ENCODE measurements at places on chromosomes 12 and 14.

DNA sequence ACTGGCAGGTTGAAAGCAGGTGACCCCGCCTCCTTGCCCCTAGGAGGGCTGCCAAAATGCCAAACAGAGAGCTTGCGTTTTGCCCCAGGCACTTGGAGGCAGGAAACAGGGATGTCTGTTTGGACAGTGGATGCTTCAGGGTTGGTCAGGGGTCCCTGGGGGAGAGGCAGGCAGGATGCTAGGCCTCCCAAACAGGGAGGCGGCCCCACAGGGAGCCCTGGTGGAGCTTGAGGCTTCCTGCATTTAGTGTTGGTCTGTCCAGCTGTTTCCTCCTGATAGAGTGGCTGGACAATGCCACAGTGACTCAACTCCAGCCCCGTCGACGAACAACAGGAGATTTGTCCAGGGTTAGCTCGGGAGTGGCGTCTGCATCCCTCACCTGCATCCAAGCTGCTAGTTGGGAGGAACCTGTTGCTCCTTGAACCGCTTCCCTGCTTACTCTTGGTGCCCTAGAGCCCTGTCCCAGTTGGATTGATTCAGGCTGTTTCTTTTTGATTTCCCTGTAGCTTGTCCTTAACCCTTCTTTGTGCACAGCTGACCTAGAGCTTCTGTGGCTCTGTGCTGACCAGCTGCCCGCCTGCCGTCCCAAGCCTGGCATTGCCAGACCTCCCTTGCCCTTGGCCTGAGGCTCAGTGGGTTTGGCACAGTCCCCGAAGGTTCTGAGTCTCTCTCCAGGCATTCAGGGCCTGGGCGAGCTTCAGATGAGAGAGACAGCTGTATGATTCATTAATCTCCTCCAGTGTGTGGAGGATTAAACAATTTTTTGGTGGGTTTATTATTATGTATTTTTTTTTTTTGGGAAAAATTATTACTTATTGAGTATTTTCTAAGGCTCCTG, 45.9 kb downstream of the TSPAN9 start:
- no peak for DNase-seq

DNA sequence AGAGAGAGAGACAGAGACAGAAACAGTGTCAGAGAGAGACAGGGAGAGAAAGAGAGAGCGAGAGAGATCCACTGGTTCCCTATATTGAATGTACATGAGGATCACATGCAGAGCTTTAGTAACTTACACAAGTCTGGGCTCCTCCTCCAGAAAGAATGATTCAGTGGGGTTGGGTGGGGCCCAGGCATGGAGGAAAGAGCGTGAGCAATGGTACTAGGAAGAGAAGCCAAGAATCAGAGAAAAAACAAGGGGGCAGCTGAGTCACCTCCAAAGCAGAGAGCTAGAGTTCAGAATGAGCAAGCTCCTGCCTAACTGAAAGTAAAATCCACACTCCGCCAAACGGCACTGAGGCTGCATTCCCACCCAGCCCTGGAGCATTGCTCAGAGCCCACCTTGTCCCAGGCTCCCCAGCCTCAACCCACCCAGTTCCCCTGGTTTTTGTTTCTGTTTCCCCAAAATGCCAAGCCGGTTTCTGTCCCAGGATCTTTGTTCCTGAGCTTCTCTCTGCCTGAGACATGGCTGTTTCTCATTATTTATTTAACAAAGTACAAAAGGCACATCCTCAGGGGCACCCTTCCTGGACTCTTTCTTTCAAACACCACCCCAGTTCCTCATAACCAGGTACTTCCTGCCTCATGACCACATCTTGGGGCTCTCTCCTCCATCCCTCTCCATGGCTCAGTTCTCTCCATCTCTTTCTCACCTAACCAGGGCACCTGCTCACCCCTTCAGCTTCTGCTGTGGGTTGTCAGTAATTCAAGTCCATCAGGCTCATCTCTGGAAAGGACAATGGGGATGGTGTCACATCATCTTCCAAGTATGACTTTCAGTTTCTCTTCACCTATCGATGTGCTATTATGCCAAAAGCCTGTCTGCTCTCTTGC, 670.3 kb upstream of the TBX3 start:
- DNase-seq, result peak; percentile 21

- peak; percentile 84 for DNase-seq
Observed at GRCh38 chr12:9869307-9870161, at the start of gene CLEC2B. Gene CLEC2B (minus strand): TSS chr12:9869354.

GRCh38 chr12:88111074-88111652, 30.7 kb downstream of the CEP290 start:
- no peak for DNase-seq

DNA sequence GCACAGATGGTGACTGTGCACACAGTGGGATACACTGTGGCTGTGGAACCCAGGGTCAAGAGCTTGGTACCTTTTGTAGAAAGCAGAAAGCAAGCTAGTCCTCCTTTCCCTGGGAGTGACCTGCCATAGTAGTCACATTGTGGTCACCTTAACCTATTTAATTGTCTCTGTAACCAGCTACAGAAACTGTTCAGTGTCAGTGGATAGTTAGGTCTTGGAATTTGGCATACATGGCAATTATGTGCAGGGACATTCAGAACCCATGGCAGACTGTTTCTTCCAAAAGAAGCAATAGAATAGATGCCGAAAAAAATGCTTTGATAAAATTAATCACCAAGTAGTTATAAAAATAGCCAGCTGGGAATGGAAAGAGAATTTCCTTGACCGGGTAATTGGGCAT, 30.4 kb downstream of the PPHLN1 start:
- no peak for DNase-seq

DNA sequence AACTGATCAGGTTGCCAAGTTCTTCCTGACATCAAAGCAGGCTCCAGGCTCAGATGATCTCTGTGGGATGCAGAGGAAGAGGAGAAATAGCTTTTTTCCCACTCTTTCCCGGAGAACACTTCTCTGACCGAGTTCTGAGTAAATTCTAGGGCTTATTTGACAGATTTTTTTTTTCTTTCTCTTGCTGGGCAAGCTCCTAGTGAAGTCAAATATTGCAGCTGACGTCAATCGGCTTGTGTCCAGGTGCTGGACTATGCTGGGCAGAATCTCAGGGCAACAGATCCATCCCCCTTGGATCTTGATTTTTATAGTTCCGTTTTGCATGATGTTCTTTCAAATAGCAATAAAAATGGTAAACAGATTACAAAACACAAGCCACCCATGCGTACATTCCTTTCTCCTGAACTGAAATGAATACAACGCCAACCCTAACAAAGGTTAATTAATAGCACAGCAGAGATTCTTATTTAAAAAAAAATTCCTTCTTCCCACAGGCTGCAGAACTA, 182.2 kb downstream of the NOVA1 start:
- DNase-seq, result no peak

- DNase-seq, result no peak
Observed at GRCh38 chr14:68135028-68135427, 315.4 kb downstream of the RAD51B start.

Measured in suppressor macrophage (primary cell).